ENCODE measurements at places on chromosomes 6 and 20.

GRCh38 chr6:21263531-21264287, 329.8 kb upstream of the SOX4 start:
- no peak for DNase-seq

GRCh38 chr6:119276211-119276610, 73.3 kb downstream of the MAN1A1 start:
- DNase-seq: no peak

GRCh38 chr6:36820700-36821580, 18.3 kb downstream of the CPNE5 start:
- peak; percentile 66 for DNase-seq

- DNase-seq: no peak
These were observed 61.1 kb downstream of the HMGN3 start for GRCh38 chr6:79173378-79173777.
